ENCODE measurements at places on chromosomes 6 and 20.

- DNase-seq: no peak
Observed at GRCh38 chr20:36796117-36796516, 22.6 kb upstream of the DSN1 start.

DNA sequence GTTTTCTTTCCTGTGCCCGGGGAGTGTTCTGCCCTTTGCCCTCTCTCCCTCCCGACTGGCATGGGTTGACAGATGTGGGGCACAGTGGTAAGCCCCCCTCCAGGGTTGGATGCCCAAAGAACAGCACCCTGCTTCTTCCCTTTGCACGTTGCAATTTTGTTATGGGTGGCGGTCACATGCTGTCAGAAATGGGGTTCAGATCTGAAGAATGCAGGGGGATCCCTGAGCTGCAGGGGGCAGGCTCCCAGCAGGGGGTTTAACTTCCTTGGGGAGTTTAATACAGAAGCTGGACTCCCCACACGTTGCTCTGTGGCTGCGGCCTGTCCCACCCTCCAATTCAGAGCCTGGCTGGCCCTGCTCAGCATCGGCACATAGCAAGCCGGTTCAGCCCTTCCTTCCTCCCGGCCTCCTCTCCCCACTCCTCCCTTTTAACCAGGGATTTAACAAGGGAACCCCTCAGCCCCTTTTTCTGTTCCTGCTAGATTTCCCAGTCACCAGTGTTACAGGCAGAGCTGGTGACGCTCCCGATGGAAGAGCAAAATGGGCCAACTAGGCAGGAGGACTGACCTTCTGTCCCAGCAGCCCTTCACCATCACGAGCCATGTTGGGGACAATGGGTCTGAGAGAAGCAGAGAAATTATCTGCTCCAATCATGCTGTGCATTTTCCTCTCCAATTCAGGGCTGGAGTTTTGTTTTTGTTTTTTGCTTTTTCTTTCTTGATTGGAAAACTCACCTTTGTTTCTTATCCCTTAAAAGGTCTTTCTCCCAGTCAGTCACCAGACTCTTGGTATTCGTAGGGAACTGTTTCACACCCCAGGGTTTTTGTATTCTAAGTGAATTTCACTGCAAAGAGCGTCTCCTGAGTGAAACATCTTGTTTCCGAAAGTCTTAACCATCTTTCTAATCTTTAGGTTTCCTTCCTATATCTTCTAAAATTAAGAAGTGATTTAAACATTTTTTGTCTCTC is 6.8 kb downstream of the FOXF2 start:
- DNase-seq: no peak

GRCh38 chr6:158040051-158040803 is 58.6 kb downstream of the SYNJ2 start:
- no peak for DNase-seq

DNA sequence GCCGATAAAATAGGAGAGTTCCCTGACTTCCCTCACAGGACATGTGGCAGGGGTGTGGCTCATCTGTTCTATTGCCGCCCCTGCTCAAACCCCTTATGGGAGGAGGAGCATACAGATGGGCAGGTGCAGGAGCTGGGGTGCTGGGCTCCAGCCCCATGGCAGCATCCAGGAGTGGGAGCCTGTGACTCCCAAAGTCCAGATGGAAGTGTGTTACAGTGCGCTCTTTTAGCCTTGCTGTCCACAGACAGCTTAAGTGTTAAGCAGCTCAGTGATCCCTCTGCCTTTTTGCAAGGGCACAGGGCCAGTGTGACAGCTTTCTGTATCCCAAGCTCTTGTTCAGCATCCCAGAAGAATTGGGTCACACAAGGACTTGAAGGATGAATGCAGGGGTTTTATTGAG is 212.3 kb upstream of the MYLIP start:
- no peak for DNase-seq

Measured in epithelial cell of proximal tubule (primary cell).